Mammary epithelial cell (primary cell): ENCODE measurements at places on chromosomes 7 and 10.
A peak's percentile ranks its signal among the peaks of the same experiment; 100 is the strongest.

DNA sequence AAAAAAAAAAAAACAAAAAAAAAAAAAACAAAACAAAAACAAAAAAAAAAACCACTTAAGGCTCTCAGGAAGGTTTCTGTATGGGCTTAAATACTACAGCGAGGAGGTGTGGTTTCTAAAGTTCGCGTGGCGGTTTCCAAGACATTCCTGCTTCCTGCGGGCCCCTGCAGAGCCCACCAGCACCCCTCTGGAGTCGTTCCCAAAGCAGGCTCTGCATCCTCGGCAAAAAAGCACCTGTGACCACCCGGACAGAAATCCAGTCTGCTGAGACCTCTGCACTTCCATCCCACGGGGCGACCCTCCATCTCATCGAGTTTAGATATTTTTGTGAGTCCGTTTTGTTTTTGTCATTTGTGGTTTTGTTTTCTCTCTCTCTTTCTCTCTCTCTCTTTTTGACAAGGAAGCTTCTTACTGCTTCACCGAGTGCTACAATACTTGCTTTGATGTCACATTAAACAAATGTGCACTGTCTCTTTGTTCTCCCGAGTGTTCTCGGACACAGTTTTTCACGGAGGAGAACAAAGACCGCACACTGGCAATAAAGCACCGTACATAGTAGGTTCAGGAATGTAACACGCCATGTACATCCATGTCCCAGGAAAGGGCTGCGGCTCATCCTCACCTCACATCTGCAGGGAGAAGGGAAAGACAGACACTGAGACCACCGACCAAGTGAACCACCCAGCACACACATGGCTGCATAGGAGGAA lies 21.5 kb downstream of the PDGFA start:
- DNase-seq, result no peak

DNA sequence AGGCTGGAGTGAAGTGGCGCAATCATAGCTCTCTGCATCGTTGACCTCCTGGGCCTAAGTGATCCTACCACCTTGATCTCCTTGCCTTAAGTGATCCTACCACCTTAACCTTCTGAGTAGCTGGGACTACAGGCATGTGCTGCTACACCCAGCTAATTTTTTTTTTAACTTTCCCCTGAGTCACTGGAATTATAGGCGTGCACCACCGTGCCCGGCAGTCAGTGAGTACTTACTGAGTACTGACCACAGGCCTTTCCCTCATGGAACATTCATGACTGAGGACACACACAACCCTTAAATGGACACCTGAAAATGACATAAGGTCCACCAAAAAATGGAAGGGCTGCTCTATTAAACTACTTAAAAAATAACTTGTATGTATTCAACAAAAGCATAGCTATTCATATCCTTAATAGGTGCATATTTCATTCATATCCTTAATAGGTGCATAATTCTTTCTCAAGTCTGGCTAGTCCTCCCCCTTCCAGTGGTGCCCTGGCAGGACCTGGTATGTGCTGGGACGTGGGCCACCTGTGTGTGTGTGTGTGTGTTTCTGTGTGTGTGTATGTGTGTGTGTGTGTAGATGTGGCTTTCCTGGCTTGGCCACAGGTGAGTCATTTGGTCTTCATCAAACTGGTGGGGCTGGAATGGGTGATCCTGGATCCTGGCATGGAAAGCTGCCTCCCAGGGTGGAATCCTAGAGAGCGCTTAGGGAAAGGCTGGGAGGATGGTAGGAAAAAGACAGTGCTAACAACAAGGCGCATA lies 3.5 kb downstream of the FAM180A start:
- DNase-seq, result peak; percentile 89

- peak; percentile 30 for DNase-seq
Observed at GRCh38 chr7:82810558-82811259, 352.0 kb downstream of the PCLO start.

DNA sequence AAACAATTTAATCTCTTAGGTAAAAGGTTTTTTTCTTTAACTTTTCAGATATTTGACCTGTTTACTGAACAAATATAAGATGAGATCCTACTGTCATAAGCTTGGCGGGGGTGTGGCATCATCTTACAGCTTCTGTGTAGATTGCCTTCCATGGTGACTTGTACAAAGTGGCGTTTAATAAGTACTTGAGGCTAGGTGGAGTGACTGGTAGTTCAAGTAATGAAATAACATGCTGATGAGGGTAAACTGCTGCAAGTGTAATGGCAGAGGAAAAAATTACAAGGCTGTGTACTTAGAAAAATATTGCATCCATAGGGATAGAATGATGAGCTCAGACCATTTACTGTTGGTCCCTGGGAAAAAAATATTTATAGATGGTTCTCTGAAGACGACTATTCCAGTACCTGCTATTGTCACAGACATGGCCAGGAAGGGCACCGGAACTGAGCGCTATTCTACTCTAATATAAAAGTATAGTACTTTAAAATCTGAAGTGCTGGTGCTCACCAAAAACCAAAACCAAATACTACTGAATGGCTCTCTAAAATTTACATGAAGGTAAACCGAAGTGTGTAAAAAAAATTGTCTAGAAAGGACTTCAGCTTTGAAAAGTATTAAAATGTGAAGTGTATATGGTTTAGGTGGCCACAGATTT lies 42.4 kb downstream of the DNAH11 start:
- no peak for DNase-seq

DNA sequence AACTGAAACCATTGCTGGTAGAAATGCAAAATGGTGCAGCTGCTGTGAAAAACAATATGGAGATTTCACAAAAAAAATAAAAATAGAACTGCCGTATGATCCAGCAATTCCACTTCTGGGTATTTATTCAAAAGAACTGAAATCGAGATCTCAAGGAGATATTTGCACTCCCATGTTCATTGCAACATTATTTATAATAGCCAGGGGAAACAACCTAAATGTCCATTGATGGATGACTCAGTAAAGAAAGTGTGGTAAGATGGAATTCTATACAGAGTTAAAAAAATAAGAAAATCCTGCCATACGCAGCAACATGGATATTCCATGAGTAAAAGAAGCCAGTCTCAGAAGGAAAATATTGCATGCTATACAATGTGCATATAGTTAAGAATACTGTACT lies 290.6 kb upstream of the GHITM start:
- no peak for DNase-seq

DNA sequence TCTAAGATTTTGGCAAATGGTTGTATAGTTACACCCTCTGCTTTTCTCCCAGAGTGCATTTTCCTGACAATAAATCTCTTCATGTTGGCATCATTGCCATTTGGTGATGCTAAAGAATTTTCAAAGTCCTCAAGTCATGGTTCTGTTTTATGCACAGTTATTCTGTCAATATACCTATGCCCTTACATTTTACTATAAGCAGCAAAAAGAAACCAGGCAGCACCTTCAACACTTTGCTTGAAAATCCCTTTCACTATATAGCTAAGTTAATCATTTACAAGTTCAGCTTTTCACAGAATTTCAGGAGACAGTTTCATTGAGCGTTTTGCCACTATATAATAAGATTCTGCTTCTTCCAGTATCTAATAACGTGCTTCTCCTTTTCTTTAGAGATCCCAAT lies 22.6 kb downstream of the FIGNL1 start:
- DNase-seq, result no peak

DNA sequence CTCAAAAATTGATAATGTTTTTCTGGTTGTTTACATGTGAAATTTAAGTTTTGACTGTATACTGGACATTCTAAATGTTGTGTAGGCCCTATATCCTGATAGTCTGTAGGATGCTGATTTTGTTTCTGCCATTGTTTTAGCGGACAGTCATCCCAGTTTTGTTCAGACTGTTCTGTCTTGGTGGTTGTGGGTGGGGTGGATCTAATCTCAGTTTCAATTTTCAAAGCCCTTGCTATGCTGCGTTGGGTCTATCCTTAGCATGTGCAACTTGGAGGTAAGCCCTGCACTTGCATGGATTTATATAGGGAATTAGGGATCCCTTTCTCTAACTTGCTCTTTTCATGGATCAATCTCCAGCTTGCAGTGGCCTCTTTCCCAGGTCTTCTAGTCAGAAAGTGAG lies 19.1 kb downstream of the DBF4 start:
- DNase-seq, result no peak

DNA sequence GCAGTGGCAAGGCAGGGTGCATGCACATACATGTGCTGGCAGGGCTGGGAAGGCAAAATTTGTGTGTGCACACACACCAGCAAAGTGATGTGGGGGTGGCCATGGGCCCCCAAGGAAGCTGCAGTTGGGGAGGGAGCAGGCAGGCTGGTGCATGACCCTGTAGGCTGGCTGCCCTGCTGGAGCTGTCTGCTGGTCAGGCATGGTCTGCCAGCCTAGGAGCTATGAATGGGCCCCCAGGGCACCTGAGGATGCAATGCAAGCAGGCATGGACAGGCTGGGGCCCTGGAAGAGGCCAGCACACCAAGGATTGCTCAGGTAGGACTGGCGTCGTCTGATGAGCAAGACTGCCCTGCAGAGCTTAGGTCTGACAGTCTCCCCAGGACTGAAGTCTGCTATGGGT lies 18.2 kb upstream of the PPP1R3A start:
- DNase-seq, result no peak

DNA sequence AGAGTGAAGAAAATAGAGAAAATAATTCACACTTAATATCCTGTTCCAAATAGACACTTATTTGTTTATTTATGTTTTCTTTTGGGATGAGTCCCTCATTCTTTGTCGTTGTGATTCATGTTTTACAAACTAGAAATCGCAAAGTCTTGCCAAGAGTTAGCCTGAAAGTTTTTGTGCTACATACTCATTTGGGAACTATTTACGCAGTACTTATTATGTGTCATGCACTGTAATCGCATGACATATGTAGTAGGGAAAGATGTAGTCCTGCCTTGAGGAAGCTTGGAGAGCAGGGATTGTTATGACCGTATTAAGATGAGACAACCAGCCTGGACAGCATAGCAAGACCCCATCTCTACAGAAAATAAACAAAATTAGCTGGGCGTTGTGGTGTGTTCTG lies 189.3 kb downstream of the ABCA13 start:
- peak; percentile 35 for DNase-seq

- no peak for DNase-seq
Observed at GRCh38 chr10:131174211-131174565, 137.3 kb downstream of the TCERG1L start.

DNA sequence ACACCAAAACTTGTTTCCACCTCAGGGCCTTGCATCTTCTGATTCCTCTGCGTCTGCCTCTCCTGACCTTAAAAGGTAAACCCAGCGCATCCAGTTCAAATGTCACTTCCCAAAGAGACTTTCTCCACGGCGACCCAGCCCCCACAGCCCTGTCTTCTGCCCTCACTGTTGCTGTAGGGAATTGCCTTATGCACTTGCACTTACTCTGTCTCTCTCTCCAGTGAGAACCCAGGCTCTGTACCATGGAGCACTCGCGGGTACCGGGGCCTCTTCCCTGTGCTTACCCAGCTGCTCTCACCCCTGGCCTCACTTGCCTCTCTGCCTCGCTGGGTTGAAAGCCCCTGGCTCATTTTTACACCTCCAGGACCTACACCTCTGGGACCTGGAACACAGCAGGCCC lies 48.4 kb downstream of the AOC1 start:
- DNase-seq, result no peak

GRCh38 chr7:140389445-140389844 lies 8.9 kb downstream of the SLC37A3 start:
- no peak for DNase-seq

GRCh38 chr7:67807826-67808225 lies 811.2 kb downstream of the TYW1 start:
- DNase-seq, result no peak

- DNase-seq, result no peak
Observed at GRCh38 chr7:27943241-27943640, 203.3 kb downstream of the TAX1BP1 start.

DNA sequence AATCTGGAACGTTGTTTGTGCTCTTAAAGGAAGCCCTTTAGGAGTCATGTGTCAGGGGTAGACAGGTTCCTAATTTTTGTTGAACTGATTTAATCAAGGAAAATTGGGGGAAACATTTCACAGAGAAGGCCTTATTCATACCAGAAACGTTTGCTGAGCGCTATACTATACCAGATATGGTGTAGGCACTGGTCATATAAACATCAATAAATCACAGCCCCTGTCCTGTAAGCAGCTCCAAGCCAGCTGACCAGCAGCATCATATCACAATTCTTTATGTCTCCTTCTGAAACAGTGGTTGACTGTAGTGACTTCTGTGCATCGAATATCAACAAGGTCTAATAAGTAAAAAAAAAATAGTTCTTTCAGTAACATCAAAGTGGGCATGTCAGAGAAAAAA lies 1.1 kb downstream of the TMEM178B start:
- no peak for DNase-seq

- DNase-seq, result no peak
Observed at GRCh38 chr10:42992156-42992956, 84.5 kb upstream of the RET start.

DNA sequence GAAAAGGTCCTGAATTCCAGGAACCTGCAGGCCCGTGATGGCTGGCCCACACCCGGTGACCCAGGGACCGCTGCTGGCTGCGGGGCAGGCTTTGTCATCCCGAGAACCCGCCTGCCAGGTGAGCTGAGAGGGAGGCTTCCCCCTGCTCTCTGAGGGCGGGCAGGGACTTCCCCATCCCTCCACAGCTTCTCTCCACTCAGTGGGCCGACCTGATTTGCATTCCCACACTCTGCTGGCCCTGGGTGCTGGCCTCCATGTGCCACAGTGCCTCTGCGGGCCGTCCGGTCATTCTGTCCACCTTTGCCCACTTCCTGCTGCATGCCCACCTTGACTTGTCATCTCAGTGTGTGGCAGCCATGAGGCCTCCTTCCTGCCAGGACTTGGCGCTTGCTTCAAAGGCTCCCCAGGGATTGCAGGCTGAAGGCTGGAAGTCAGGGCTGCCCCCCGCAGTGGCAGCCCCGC lies 35.3 kb downstream of the PALD1 start:
- DNase-seq, result peak; percentile 23

DNA sequence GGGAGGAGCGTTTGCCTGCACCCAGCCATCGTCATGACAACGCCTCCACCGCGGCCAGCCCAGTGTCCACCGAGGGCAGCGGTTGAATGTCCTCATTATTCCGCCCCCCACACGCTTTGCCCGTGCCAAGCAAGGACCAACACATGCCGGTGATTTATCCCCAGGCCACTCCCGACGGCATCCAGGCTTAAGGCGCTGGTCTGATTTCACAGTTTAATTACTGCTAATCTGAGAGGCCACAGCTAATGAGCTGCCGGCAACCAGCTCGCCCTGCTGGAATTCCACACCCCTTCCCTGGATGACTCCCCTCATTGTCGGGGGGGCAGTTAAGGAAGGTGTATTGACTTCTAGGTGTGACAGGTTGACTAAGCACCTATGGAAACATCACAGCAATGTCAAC lies 432.3 kb downstream of the DNAJB6 start:
- no peak for DNase-seq

- DNase-seq, result peak; percentile 14
Observed at GRCh38 chr10:107409522-107409921, 245.0 kb upstream of the SORCS1 start.
